Activated T-cell treated with anti-CD3 and anti-CD28 coated beads, Interleukin-2, amount 50 U/mL, for 72 hours (primary cell): ENCODE measurements at places on chromosomes 1 and 21. TPM values are rescaled to one million over a fixed set of nuclear protein-coding genes. Genes with fewer than 3 reads are reported as not detected.

DNA sequence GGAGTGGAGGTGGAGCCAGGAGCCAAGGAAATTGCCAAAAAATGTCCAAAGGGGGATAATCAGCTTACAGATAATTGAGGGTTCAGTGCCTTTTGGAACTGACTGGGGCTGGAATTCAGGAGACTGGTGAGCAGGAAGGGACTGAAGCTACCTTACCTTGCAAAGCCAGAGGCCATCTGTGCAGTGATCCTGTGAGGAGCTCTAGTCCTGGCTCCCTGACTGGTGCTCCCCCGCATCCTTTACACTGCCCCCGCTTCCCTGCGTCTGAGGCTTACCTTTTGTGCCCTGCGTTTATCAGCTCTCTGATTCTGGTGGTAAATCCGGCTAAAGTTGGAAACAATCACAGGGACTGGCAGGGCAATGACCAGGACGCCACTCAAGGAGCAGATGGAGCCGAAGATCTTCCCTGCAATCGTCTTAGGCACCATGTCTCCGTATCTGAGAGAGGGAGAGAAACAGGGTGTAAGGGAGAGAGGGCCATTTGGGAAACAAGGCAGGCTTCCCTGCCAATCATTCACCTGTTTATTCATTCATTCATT is 31.0 kb downstream of the DDX20 start:
- DNase-seq: no peak

GRCh38 chr1:240682859-240683242 is 70.9 kb upstream of the GREM2 start:
- DNase-seq: no peak

DNA sequence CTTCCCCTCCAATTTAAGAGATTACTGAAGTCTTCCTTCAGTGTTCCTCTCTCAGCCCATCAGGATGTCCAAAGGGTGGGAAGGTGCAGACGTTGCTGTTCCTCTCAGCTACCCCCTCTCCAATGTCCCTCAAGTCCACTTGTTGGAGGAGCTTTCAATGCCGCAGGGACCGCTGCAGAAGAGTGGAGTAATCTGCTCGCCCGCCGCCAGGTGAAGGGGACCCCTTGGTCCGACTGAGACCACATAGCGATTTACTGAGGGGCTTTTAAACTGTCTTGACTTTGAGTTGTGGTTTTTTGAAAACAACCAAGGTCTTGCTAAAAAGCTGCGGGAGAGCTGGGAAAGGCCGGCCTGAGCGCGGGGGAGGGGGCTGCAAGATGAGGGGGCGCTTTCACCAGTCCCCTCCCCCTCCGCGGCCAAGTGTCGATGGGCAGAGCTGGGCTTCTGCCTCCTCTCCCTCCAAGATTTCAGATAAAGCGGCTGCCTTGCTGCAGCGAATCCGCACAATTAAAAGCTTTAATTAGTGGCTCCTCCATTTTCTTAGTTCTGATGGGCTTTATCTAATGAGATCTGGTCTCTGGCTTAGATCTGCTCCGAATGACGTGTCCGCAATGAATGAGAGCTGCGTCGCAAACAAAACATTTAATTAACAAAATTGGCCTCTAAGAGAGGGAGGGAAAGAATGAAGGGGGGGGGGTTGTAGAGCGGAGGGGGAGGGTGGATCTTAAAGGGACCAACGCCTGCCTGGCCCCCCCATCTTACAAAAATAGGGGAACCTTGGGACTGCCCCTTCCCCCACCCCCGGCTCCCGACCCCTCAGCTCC is 5.9 kb downstream of the LMO4 start:
- no peak for DNase-seq

DNA sequence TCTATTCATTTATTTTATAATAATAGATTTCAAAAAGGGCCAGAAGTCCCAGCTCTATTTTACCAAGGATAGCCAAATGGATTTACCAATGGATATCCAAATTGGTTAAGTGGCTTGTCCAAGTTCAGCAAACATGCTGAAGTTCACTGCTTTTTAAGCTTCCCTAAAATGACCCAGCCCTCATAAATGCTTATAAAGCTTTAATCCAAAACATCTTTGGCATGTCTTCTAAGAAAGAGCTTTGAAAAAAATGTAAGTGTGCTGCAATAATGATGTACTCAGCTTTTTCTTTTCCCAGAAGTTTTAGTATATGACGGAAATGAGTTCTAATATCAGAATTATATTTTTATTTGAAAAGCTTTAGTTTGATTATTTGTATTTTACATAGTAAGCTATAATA is 451.5 kb upstream of the ADAMTS5 start:
- no peak for DNase-seq

- DNase-seq: no peak
These were observed 24.7 kb downstream of the MEF2D start for GRCh38 chr1:156475568-156476500.

- DNase-seq: no peak
These were observed 15.2 kb downstream of the SLC27A3 start for GRCh38 chr1:153790313-153790965.

GRCh38 chr1:111176678-111177077 is 23.8 kb downstream of the DENND2D start:
- no peak for DNase-seq

- DNase-seq: peak; percentile 61
These were observed 2.2 kb downstream of the JUN start for GRCh38 chr1:58781541-58782177.

DNA sequence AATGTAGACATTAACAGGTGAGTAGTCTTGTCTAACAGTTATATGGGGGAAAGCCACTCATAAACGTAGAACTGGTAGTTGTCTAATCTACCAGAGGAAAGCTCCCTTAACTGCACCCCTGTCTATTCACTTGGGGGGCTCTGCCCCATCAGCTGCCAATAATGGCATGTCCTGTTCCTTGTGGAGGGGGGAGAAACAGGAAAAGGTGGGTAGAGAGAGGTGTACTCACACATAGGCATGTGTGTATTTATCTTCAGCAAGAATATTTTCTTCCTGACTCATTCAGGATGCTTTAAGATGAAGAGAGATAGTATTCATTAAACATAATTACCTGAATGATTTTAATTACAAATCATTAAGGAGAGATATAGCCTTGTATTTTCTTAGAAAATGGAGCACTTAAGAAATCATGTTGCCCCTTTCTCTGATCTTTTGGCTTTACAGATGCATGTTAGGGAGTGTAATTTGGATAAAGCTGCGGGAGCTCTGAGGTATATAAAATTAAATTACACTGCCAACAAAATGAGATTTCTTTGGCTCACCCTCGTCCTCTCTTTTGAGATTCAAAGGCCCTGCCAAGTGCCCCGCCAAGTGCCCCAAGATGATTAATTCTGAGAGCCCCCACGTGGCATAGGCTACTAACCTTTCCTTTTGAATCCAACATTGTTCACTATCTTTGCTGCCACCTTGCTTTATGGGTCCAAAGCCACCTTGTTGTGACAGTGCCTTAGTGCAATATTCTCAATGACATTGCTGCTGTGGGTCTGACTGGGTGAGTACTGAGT is 286.3 kb upstream of the LYPLAL1 start:
- DNase-seq: no peak

- no peak for DNase-seq
These were observed 13.0 kb downstream of the VANGL1 start for GRCh38 chr1:115654663-115655305.

GRCh38 chr1:240743705-240744104 is 131.8 kb upstream of the GREM2 start:
- DNase-seq: no peak

- DNase-seq: no peak
These were observed 75.4 kb upstream of the ACTRT2 start for GRCh38 chr1:2945821-2946231.

- DNase-seq: no peak
These were observed 58.0 kb downstream of the SLC27A3 start for GRCh38 chr1:153833171-153833570.

- no peak for DNase-seq
These were observed 33.7 kb downstream of the SPTA1 start for GRCh38 chr1:158652721-158653334.

GRCh38 chr1:90834886-90835660 is 118.0 kb upstream of the BARHL2 start:
- DNase-seq: peak; percentile 36

DNA sequence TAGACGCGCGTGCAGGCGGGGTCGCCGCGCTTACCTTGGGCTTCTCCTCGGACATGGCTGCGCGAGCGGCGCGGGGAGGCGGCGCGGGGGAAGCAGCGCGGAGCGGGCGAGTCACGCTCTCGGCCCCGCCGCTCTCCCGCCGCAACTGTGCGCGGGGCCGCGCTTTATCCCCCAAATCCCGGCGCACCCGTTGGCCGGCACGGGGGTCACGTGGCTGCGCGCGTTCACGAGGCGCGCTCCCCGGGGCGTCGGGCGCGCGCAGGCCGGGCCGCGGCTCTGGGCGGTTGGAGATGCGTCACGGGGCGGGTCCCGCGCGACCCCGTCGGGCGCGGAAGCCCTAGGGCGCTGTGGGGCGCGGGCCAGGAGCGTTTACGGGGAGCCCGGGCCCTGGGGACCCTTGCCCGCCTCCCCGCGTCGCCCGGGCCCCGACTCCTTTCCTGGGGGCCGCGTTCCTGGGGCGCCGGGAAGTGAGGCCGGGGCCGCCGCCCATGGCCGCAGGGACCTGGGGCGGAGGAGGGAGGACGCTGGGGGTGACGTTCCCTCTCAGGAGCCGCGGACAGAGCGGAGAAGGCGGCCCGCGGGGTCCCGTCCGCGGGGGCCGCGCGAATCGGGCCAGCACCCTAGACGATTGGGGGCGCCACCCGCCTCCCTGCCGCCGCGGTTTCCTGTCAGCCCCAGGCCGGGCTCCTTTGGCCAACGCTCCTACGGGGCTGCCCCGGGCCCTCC is at the start of gene SUMO3:
Gene SUMO3, minus strand, starts transcription at position 149 of the 726 bp plus-strand sequence. Its CDS starts 94 bp downstream, at position 55.
- DNase-seq: peak; percentile 93

GRCh38 chr1:218349348-218350034 is 4.4 kb downstream of the TGFB2 start:
- DNase-seq: no peak

DNA sequence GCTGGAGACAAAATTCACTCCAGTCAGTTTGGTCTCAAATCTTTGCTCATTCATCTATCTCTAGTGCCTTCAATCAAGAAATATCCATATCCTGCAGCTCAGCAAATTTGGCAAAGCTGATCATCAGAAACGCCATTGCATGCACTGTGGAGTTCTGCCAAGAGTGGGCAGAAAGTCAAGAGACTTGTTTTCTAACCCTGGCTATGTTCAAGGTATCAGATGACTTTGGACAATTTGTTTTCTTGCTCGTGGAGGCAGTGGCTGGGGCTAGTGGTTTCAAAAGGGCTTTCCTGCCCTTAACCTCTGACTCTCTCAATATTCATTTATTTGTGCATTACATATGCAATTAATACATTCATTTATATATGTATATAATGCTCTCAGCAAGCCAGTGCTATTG is 12.8 kb upstream of the LRRC52 start:
- DNase-seq: no peak

- no peak for DNase-seq
These were observed 55.7 kb downstream of the USP1 start for GRCh38 chr1:62492521-62492920.

DNA sequence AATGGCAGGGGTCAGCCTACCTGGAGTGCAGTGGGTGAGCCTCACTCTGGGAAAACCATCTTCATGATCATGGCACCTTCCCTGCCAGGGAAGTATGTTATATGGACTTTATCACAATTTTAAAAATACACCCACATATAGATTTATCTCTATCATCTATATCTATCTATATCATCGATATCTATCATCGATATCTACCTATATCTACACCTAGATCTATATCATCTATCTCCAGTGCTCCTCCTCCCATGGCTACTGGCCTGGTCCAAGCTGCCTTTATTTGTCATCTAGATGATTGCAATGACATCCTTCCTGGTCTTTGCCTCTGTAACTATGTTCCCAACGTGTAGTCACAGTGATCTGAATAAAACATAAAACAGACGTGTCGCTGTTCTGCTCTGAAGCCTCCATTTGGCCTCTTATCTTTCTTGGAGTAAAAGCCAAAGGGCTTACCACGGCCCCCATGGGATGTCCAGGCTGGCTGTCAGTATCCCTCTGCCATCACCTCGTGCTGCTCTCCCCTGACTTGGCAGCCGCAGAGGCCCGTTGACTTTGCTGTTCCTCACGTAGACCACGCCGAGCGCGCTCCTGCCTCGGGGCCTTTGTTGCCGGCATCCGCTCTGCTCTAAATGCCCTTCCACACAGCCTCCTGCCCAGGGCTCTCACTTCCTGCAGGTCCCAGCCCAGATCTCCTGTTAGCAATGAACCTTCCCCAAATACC is 20.6 kb upstream of the KIF26B start:
- DNase-seq: no peak

APOBEC4 gene
- total RNA-seq: not detected

OR10J1 gene
- total RNA-seq: not detected

C1orf87 gene
- not detected for total RNA-seq

PMVK gene
- total RNA-seq: 32.4 TPM

PRDM16 gene
- total RNA-seq: 1.7 TPM

LYPLA2 gene
- total RNA-seq: 71.5 TPM
